ENCODE measurements at places on chromosomes 1 and 21.

- no peak overlapping the region for H3K27ac ChIP-seq
- peaks cover 6% of the 10 kb centered on the region for H3K4me1 ChIP-seq
- H3K27me3 ChIP-seq = no peaks in the 10 kb centered on the region
- H3K36me3 ChIP-seq = no peaks in the 10 kb centered on the region
- no peak overlapping the region for H3K4me3 ChIP-seq
- DNase-seq = no peak
Observed at GRCh38 chr1:177907000-177907399, 62.9 kb downstream of the SEC16B start.

GRCh38 chr1:205677167-205677566 lies 3.1 kb downstream of the SLC45A3 start:
- no peaks in the 10 kb centered on the region for H3K36me3 ChIP-seq
- H3K27me3 ChIP-seq = no peaks in the 10 kb centered on the region
- no peak overlapping the region for H3K4me3 ChIP-seq
- no peak overlapping the region for H3K27ac ChIP-seq

DNA sequence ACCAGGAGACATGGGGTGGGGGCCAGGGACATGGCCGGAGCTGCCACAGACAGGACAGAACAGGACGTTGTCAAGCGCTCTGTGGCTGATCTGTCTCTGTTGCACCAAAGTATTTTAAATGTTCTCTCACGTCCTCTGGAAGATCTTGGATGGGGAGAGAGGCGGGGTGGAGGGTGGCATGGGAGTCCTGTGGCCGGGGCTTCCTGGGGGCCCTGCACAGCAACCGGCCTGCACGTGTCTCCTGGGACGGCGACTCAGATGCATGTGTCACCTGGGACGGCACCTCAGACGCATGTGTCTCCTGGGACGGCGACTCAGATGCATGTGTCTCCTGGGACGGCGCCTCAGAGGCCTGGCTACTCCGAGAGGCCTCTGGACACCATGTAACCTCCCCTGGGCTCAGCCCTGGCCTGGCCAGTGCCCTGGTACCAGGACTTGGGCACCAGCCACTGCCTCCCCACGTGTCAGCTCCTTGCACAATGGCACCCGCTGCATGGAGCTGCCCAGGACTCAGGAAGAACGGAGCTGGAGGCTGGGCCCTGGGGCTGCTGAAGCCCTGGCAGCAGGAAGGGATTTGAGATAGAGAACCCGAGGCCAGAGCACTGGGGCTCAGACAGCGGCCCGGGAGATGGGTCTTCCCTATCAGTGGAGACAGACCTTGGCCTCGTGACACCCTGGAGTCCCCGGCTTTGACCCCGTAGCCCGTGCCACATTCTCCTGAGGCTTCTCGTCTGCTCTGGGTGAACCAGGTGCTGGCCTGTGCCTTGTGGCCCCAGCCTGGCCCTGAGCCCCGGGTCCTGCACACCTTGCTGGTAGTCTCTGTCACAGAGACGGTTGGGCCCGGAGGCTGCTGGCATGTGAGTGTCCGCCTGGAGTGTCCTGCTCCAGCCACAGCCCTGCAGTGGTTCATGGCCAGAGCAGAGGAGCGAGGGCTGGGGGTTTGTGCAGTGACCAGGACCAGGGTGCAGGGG lies 14.7 kb upstream of the SLC19A1 start:
- no peak overlapping the region for H3K4me3 ChIP-seq
- H3K27me3 ChIP-seq = no peaks in the 10 kb centered on the region
- H3K4me1 ChIP-seq = no peaks in the 10 kb centered on the region
- H3K36me3 ChIP-seq = no peaks in the 10 kb centered on the region

DNA sequence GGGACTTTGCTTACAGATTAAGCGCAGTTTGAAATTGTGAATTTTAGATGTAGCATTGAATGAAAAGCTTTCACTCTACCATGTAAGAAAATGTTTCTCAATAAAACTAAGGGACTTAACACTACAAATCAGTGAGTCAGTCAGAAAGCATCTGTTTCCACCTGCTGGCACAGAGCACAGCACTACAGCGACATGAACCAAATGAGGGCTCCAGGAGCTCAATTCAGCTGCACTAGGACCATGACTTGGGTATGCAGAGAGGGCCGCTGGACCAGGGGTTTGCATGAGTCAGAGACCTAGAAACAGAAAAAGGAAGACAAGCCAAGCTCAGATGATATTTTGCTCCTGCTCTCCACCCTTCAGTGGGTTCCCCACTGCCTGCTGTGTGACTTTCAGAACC lies 5.2 kb downstream of the SUSD4 start:
- no peaks in the 10 kb centered on the region for H3K4me1 ChIP-seq
- peaks cover 2% of the 10 kb centered on the region for H3K27me3 ChIP-seq
- no peak for DNase-seq

- H3K27me3 ChIP-seq = no peaks in the 10 kb centered on the region
- no peak for DNase-seq
- no peaks in the 10 kb centered on the region for H3K4me1 ChIP-seq
- H3K4me3 ChIP-seq = no peak overlapping the region
- no peak overlapping the region for H3K27ac ChIP-seq
- no peaks in the 10 kb centered on the region for H3K36me3 ChIP-seq
Observed at GRCh38 chr1:37423810-37424209, 50.6 kb upstream of the ZC3H12A start.

DNA sequence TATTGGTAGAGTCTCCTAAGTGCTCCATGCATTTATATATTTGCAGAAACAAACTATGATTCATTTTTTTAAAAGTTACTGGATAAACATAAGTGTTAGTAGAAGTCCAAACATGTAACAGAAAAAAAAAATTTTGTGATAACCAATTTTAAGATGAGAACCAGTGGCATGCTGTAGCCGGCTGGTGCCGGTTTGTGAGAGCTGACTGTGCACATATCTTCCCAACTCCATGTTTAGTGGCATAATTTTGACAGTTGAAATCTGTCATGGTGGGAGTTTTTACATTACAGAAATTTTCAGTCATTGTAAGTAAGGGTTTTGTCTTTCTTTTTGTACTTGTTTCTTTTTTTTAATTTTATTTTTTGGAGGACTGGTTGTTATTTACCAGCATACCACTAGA lies 141.2 kb downstream of the TTLL7 start:
- no peaks in the 10 kb centered on the region for H3K27me3 ChIP-seq
- no peak overlapping the region for H3K27ac ChIP-seq
- no peak overlapping the region for H3K4me3 ChIP-seq
- H3K36me3 ChIP-seq = no peaks in the 10 kb centered on the region

GRCh38 chr1:175338387-175339135 lies 146.0 kb upstream of the KIAA0040 start:
- no peaks in the 10 kb centered on the region for H3K27me3 ChIP-seq
- DNase-seq = no peak
- no peaks in the 10 kb centered on the region for H3K4me1 ChIP-seq
- H3K4me3 ChIP-seq = no peak overlapping the region

DNA sequence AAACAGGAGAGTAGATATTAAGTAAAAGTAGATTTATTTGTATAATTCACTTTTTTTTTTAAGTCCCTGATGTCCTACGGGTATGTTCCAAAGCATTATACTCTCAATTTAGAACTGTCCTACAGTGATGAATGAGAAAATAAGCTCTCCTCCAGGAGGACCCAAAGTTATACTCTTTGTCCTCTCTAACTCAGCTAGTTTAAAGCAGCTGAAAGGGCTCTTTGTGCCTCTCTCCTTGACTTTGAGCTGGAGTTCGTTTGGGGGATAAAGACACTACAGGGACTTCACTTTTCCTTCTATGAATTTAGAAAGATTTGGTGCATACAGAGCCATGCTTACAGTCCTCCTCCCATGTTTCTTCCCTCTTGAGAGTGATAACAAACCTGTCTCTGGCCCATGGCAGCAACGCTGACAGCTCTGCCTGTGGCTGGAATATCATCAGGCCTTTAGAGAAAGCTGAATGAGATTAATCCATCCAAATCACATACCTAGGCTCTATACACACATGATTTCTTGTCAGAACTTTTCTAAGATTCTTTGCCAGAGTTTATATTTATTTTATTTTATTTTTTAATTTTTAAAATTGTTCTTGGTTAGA lies 134.3 kb downstream of the PIK3R3 start:
- no peak overlapping the region for H3K27ac ChIP-seq
- no peaks in the 10 kb centered on the region for H3K27me3 ChIP-seq
- H3K36me3 ChIP-seq = no peaks in the 10 kb centered on the region
- H3K4me1 ChIP-seq = no peaks in the 10 kb centered on the region
- no peak overlapping the region for H3K4me3 ChIP-seq

DNA sequence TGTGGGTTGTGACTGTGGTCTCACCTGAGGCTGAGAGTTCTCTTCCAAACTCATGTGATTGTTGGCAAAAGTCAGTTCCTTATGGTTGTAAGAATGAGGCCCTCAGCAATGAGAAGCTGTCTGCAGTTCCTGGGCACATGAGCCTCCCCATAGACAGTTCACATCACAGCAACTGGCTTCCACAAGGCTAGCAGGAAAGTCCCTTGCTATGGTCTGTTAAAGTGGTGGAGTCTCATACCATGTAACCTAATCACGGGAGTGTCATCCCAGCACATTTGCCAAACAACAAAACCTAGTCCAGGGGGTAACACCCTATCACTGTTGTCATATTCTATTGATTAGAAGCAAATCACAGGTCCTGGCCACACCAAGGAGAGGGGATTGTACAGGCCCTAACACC lies 163.8 kb downstream of the BACH1 start:
- H3K4me1 ChIP-seq = no peaks in the 10 kb centered on the region
- no peaks in the 10 kb centered on the region for H3K36me3 ChIP-seq
- DNase-seq = no peak
- no peak overlapping the region for H3K27ac ChIP-seq
- H3K4me3 ChIP-seq = no peak overlapping the region

- no peaks in the 10 kb centered on the region for H3K4me1 ChIP-seq
- no peak for DNase-seq
Observed at GRCh38 chr1:53413175-53414001, 45.8 kb upstream of the DMRTB1 start.

- DNase-seq = no peak
- no peaks in the 10 kb centered on the region for H3K36me3 ChIP-seq
- no peaks in the 10 kb centered on the region for H3K27me3 ChIP-seq
Observed at GRCh38 chr1:87089070-87089736, 174.8 kb downstream of the HS2ST1 start.

- H3K36me3 ChIP-seq = peaks cover 16% of the 10 kb centered on the region
- H3K4me1 ChIP-seq = peaks cover 8% of the 10 kb centered on the region
- H3K27me3 ChIP-seq = no peaks in the 10 kb centered on the region
- DNase-seq = no peak
- no peak overlapping the region for H3K4me3 ChIP-seq
Observed at GRCh38 chr1:222582099-222582774, 7.5 kb downstream of the TAF1A start.

DNA sequence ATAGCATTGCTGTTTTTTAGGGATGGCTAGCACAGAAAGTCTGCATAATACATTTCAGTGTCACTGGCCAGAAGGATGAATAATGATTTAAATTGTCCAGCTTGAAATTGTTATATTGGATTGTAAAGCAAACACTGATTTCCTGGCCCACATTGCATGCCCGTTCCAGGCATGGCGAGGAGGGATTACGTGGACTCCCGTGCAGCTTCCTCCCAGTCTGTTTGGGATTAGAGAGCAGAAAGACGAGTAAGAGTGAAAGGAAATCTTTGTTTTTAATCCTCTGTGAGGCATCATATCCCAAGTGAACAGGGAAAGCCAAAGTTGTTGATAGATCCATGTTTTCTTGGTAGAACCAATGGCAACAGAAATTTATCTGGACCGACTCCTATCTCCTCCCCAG lies 8.4 kb downstream of the TRIM58 start:
- no peak overlapping the region for H3K27ac ChIP-seq
- no peak overlapping the region for H3K4me3 ChIP-seq
- no peak for DNase-seq
- no peaks in the 10 kb centered on the region for H3K27me3 ChIP-seq
- H3K36me3 ChIP-seq = no peaks in the 10 kb centered on the region
- H3K4me1 ChIP-seq = no peaks in the 10 kb centered on the region

DNA sequence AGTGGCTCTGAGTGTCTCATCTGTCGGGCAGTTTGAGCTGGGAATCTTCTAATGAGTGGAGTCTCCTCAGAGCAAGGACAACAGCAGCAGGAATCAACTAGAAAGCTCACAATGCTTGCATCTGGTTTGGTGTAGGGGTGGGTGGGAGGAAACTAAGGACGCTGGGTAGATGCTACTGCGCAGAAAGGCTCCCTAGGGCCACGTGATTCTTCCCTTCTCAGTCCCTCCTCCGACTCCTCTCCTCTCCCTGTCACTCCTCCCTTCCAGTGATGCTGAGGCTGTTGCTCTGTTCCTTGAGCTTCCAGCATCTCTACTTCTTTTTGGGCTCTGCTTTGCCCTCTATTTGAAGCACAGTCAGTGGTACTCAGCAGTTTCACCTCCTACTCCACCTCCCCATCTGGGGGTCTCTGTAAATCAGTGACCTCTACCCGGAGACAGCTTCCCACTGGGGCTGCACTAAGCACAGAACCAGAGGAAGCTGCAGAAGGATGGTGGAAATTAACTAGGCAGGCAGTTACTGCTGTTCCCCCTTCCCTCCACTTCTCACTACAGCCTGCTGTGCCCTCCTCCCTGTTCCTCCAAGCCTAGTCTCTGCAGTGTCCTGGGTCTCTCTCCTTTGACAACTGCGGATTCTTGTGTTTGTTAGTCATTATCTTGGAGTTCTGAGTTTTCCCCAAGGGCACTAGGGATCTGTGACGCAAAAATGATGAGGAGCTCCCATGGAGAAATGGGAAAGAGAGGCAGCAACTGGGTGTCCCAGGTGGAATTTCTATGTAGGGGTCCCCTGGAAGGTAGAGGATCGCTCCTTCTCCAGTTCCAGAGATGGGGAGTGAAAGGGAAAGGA lies 5.8 kb downstream of the LINGO4 start:
- H3K27ac ChIP-seq = no peak overlapping the region
- H3K4me1 ChIP-seq = no peaks in the 10 kb centered on the region
- no peak overlapping the region for H3K4me3 ChIP-seq
- DNase-seq = no peak
- H3K27me3 ChIP-seq = no peaks in the 10 kb centered on the region

DNA sequence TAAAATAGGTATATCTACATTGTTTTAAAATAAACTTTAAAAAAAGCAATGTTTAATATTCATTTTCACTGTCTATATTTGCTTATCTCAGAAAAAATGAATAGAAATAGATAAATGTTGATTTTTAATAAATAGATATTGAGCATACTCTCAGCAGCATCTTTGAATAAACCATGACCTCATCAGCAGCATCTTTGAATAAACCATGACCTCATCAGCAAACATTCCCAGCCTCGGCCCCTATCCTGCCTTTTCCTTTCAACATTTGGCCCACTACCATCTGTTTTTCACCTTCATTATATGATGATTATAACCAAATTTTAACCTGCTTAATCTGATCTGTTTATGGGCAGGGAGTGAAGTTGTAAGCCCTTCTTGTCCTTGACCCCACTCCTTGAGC lies 148.7 kb upstream of the SAMSN1 start:
- H3K4me3 ChIP-seq = no peak overlapping the region
- no peaks in the 10 kb centered on the region for H3K27me3 ChIP-seq
- H3K4me1 ChIP-seq = peaks cover 10% of the 10 kb centered on the region
- no peak overlapping the region for H3K27ac ChIP-seq

- DNase-seq = no peak
- H3K36me3 ChIP-seq = peaks cover 13% of the 10 kb centered on the region
- H3K4me1 ChIP-seq = peaks cover 22% of the 10 kb centered on the region
- no peaks in the 10 kb centered on the region for H3K27me3 ChIP-seq
- H3K4me3 ChIP-seq = no peak overlapping the region
Observed at GRCh38 chr1:52240592-52241210, 98.8 kb downstream of the ZFYVE9 start.

GRCh38 chr1:43995984-43996732 lies 4.8 kb downstream of the CCDC24 start:
- no peaks in the 10 kb centered on the region for H3K27me3 ChIP-seq
- H3K4me1 ChIP-seq = no peaks in the 10 kb centered on the region
- DNase-seq = no peak

All from RWPE2 (cell line).